ENCODE measurements at places on chromosomes 2 and 18.

DNA sequence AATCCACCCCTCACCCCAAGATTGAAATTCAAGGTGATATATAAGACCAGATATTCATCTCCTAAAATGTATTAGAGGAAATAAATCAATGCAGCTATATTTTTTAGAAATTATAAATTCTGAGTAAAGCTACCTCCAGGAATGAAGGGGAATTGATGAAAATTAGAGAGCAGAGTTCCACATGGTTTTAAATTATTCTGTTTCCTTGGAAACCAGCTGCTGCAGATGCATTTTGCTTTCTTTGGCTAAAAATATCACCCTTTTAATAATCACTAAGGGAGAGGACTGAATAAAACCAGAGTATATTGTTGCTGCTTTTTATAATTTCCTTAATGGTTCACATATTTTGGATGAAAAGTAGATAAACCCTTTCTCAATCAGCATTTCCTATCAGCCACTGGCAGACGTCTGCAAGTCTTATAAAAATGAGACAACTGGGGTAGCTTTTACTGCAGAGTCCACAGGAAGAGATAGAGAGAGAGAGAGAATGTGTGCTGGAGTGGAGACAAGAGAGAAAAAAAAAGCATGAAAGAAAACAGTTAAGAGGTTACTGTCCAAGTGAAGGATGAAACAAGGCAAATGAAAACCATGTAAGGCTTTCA, 2.0 kb downstream of the CSRNP3 start:
- no peaks in the 10 kb centered on the region for H3K27me3 ChIP-seq
- no peak overlapping the region for H3K27ac ChIP-seq
- H3K4me3 ChIP-seq: no peak overlapping the region

GRCh38 chr2:218022851-218023530, 20.2 kb upstream of the TNS1 start:
- DNase-seq: no peak
- H3K4me1 ChIP-seq: peaks cover 70% of the 10 kb centered on the region
- no peak overlapping the region for H3K4me3 ChIP-seq
- no peaks in the 10 kb centered on the region for H3K27me3 ChIP-seq
- H3K27ac ChIP-seq: peak overlapping the region; percentile 84
- no peaks in the 10 kb centered on the region for H3K36me3 ChIP-seq

DNA sequence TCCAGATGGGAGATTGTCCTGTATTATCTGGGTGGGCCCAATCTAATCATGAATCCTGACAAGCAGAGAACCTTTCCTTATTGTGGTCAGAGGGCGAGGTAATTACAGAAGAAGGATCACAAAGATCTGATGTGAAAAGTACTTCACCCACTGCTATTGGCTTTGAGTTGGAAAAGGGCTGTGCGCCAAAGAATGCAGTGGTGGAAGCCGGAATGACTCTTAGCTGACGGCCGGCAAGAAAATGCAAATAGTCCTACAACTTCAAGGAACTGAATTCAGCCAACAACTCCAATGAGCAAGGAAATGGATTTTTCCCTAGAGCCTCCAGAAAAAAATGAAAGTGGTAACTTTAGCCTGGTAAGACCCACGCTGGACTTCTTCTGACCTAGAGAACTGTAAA, 67.3 kb downstream of the CTNNA2 start:
- H3K36me3 ChIP-seq: no peaks in the 10 kb centered on the region
- no peaks in the 10 kb centered on the region for H3K27me3 ChIP-seq
- no peaks in the 10 kb centered on the region for H3K4me1 ChIP-seq
- H3K27ac ChIP-seq: no peak overlapping the region

GRCh38 chr2:188577231-188577630, 285.6 kb downstream of the GULP1 start:
- no peaks in the 10 kb centered on the region for H3K4me1 ChIP-seq
- no peak overlapping the region for H3K27ac ChIP-seq
- H3K4me3 ChIP-seq: no peak overlapping the region
- H3K36me3 ChIP-seq: no peaks in the 10 kb centered on the region
- no peak for DNase-seq
- H3K27me3 ChIP-seq: no peaks in the 10 kb centered on the region

DNA sequence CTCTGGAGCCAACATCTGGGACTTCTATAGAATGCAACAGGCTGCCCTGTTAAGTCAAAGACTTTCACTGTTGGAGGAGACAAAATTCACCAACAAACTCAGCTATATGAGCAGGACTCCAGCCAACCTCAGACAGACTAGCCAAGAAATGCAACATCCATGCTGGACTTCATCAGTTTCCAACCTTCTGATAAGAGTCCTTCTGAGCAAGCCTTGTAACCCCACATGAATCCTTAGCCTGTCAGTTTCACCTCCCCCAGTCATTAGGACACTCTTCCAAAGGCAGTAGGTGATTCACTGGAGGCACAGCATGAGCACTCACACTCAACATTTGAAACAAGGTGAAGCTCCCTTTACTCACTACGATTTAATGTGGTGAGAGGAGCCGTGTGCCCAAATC, 5.8 kb downstream of the TBC1D8 start:
- no peaks in the 10 kb centered on the region for H3K36me3 ChIP-seq

DNA sequence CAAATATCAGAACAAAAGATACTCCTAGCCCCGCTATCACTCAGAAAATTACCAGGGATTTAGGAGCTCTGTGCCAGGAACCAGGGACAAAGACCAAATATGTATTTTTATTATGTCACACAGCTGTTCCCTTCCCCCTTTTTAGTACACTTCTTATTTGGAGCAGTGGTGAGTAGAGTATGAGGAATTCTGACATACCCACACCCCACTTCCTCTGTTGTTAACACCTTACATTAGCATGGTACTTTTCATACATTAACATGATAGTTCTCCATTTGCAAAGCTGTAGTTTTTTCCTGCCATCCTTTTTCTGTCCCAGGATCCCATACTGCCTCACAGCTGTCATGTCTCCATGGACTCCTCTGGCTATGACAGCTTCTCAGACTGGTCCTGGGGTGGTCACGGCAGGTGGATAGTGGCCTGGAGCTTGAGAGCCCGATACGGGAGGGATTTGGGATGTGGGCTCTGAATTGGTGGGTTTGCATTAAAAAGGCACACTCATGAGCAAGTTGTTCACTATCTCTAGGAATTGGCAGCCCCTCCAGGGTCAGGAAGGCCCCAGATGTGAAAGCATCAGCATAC, 100.2 kb downstream of the SH3RF3 start:
- H3K27me3 ChIP-seq: no peaks in the 10 kb centered on the region
- no peak overlapping the region for H3K4me3 ChIP-seq

DNA sequence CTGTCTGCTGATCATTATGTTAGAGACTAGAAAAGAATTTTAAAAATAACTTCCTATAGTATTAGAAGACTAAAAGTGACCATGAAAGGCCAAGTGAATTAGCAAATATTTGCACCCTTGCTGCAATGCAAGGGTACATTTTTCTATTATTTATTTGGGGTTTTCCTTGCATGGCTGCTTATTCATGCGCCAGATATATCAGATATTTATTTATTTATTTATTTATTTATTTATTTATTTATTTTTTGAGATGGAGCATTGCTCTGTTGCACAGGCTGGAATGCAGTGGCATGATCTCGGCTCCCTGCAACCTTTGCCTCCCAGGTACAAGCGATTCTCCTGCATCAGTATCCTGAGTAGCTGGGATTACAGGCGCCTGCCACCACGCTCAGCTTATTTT, 126.3 kb upstream of the LMAN1 start:
- no peaks in the 10 kb centered on the region for H3K27me3 ChIP-seq
- no peaks in the 10 kb centered on the region for H3K36me3 ChIP-seq

- no peak overlapping the region for H3K4me3 ChIP-seq
- DNase-seq: no peak
- H3K27ac ChIP-seq: no peak overlapping the region
- no peaks in the 10 kb centered on the region for H3K36me3 ChIP-seq
Measured at GRCh38 chr2:80141007-80141726, 163.4 kb downstream of the LRRTM1 start.

DNA sequence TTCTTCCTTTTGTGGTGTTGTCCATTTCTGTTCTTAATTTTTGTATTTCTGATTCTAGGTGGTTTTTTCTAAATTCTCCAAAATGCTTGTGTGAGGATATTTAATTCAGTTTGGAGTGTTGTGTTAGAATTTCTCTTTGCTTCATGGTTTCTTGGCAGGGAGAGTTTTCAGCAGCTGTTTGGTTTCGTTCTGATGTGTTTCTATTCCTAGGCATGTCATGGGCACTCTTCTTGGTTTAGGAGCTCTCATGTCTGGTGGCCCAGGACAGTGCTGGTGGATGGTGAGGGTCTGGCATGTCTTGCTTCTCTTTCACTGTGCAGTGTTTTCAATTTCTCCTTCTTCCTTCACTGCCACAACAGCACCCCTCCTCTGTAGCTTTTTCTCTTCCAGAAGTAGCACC, 52.9 kb downstream of the OSBPL6 start:
- H3K4me3 ChIP-seq: no peak overlapping the region
- no peak for DNase-seq
- H3K27ac ChIP-seq: no peak overlapping the region

Data from heart right ventricle (tissue), 16 donors.